ENCODE measurements at places on chromosomes 11 and 22.

- peak; percentile 33 for DNase-seq
Observed at GRCh38 chr11:12508151-12508751, 130.9 kb downstream of the PARVA start.

DNA sequence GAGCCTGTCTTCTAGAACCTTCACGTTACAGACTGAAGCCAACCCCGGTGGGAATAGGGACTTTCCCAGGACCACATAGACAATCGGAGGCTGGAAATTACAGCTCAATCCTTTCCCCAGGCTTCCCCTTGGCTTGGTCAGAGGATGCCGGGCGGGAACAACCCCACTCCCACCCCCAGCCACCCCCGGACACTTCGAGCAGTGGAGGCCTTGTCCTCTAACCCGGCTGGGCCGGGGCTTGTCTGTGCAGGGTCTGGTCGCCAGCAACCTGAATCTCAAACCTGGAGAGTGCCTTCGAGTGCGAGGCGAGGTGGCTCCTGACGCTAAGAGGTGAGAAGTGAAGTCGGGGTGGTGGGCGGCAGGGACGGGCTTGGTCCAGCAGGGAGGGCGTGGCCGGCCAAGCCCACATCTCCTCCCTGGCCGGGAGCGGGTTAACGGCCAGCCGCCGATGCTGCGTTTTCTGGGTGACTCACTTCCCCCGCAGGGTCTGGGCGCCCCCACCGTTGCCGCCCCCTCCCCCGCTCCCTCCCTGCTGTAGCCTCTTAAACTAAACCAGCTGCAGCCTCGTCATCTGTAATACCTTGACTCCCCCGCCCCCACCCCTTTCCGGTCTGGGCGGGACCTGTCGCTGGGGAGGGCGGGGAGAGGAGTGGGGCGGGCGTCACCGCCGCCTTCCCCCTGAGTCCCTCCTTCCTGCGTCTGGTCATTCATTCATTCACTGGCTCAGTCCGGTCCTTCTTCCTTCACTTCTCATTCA lies 1.5 kb downstream of the LGALS1 start:
- peak; percentile 91 for DNase-seq

GRCh38 chr22:31105282-31105929 lies 2.0 kb downstream of the SELENOM start:
- no peak for DNase-seq

GRCh38 chr22:31618471-31619176 lies 43.4 kb downstream of the PISD start:
- DNase-seq: no peak

DNA sequence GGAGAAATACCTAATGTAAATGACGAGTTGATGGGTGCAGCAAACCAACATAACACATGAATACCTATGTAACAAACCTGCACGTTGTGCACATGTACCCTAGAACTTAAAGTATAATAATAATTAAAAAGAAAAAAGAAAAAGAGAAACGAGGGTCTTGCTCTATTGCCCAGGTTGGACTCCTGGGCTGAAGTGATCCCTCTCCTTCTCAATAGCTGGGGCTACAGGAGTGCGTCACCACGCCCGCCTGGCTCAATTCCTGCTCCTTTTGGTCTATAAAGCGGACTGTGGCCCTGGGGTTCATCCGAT lies 521 bp upstream of the PTS start:
- DNase-seq: no peak

DNA sequence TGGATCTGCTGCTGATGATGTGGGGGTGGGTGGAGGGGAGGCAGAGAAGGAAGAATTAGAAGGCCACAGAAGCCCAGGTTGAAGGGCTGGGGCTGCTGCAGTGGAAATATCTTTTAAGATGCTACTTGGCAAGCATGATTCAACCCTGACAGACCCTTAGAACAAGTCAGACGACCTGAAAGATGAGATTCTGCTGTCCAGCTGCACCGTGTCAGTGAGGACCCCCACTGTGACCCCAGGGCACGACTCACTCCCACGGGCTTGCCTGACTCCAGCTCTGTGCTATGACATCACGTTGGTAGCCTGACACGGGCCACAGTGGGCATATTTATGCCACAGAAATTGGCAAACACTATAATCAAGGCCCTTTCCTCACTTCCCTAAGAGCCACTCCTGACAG lies 36.0 kb downstream of the LRFN4 start:
- no peak for DNase-seq

GRCh38 chr22:19806213-19807160 lies 45.9 kb downstream of the TBX1 start:
- no peak for DNase-seq

DNA sequence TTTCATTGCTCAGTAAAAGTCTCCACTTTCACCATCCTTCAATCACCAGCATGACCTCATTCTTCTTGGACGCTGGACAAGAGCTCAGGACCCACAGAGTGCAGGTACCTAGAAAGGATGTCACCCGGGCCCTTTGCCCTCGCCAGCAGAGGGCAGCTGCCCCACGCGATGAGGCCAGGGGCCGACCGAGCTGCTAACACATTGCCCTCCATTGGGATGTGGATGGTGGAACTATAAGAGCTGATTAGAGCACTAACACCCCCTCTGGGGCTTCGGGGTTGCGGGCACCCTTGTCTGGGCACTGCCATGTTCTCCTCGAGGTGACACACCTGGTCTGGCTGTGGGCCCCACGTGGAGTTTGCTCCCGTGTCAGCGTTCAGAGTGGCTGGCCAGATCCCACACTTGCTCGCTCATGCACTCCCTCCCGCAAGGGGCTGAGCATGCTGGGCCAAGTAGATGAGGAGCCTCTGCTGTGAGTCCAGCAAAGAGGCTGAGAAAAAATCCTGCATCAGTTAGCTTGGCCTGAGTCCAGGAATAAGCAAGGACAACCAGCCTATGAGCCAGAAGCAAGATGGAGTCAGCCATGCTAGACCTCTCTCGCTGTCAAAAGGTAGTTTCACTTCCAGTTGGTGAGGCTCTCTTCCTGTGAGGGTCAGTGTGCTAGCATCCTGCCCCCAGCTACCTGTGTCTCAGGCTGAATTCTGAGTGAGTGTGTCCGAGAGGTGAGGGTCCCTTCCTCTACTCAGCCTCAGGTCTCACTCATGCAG lies 9.8 kb downstream of the KRTAP5-6 start:
- DNase-seq: no peak

DNA sequence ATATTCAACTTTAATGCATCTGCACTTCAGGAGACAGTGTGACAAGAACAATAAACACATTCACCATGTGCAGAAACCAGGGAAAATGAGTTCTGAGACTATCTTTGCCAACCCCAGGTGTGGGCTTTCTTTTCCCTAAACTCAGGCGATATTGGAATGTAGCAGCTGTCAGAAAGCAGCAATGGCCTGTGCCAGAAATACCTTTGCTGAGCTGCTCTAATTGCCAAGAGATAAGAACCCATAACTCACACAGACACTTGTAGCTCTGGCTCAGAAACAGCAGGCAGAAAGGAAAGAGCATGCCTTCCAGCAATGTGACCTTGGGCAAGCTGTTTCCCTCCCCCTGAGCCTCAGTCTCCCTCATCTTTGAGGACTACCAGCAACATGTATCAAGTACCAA lies 77.6 kb downstream of the PLEKHA7 start:
- no peak for DNase-seq

DNA sequence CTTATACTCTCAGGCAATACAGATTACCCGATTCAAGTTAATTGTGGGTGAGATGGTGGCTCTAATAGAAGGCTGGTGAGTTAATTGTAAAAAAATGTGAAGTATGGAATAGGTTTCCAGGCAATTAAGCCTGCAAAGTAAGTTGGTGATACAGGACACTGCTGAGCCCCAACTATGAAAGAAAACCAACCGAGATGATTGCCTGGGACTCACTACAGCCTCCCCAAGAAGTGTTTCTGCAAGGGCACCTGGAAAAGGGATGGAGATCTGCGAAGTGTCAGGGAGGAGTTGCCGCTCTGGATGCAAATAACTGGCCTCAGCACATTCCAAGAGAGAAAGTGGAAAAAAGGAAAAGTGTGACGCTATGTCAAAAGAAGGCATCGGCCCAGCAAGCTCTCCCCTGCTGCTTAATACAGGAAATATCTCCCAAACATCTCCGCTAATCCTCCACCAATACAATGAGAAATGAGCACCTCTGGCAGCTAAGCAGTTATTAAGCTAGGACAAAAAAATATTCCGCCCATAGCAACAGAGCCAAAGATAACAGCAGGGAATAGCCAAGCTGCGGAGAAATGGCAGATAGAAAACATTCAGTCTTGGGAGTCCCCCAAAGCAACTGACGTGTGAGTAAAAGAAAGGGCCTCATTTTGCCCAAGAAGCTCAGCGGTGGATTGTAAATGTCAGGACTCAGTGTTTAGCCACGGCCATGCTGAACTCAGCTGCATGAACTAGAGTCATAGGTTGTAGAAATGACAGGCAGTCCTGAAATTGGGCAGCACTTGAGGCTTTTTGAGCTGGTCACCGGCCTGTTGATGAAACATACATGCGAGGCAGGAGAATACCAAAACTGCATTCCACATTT lies 133.7 kb downstream of the SNX19 start:
- peak; percentile 32 for DNase-seq

GRCh38 chr11:120358729-120359128 lies 22.5 kb downstream of the ARHGEF12 start:
- no peak for DNase-seq

DNA sequence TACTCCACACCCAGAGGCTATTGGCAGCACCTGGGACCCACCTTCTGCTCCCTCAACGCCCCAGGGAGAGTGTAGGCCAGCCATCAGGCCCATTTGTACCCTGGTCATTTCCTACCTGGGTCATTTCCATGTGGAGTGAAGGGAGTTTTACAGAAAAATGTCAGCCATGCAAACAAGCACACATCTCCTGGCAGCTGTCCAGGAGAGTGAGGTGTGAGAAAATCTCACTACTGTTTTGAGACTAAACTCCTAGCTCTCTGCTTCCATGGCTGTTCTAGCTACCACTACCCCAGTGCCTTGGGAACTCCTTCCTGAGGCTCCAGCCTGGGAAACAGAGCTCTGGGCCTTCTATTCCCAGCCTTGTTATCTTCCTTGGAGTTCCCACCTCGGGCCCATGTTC lies 2.8 kb upstream of the TMPRSS13 start:
- no peak for DNase-seq

DNA sequence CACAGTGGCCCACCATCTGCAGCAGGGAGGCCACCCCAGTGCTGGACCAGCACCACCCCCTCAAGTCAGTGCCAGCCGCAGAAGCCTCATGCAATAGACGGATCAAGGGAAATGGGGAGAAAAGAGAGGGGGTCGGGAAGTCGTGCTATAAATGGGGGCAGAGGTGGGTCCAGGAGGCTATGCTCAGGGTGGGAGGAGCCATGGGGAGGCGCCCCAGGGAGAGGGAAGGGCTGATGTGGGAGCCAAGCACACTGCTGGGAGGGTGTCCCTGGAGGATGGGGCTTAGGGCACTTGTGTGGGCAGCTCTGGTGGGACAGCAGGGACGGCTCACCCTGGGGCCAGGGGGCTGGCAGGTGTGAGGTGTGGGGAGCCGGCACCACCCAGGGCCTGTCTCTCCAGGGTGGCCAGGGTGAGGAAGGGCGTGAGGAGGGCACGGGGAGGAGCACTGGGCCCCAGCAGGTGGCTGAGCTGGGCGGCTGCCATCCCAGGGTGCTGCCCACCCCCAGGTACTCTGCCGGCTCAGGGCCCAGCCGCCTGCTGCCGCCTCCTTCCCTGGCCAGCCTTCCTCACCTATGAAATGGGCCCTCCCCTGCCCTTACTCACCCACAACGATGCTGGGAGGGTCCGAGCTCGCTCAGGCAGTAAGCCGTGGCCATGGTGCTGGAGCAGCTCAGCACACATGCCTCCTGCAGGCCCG lies 18.0 kb downstream of the PHLDA2 start:
- no peak for DNase-seq

GRCh38 chr22:30430933-30431332 lies 5.4 kb downstream of the MTFP1 start:
- no peak for DNase-seq

- no peak for DNase-seq
Observed at GRCh38 chr11:17471501-17471900, 5.1 kb downstream of the ABCC8 start.

GRCh38 chr11:14189874-14190273 lies 169.1 kb downstream of the RRAS2 start:
- DNase-seq: no peak

DNA sequence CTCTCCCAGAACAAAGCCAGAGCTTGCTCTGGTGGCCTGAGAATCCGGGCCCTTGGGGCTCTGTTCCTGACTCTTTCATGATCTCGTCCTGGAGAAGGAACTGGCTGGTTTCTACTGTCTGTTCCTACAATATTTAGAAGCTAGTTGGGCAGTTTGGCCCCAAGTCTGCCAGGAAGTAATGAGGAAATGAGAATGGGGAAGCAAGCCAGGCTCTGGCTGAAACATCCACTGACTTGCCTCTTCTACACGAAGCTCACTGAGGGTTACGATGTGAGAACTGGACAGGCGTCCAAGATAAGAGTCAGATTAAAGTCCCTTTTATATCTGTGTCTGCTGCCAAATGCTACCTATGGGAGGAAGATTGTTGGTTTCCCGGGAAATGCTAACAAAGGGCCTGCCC lies 110.0 kb upstream of the KIRREL3 start:
- no peak for DNase-seq

GRCh38 chr22:49632199-49633009 lies 195.3 kb downstream of the BRD1 start:
- no peak for DNase-seq

GRCh38 chr11:128632141-128632791 lies 44.9 kb upstream of the ETS1 start:
- DNase-seq: no peak

DNA sequence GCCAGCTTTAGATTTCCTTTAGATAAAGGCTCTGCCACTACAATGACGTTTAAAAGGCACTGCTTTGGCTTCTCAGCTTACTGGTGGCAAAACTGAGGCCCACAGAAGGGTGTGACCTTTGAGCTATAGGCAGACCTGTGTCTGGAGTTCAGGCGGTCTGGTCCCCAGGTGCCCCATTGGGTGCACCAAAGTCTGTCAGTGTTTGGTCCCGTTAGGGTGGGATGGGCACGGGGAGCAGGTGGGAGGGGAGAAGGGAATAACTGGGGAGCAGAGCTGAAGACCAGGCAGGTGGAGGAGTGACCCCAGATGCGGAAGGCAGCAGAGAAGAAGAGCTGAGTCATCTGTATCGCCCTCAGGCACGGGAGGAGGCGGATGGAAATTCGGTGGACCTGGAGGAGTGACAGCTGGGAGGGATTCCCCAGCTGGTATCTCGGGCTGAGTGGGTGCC lies 45.3 kb upstream of the GCAT start:
- DNase-seq: no peak

- peak; percentile 87 for DNase-seq
Observed at GRCh38 chr11:34653851-34654482, 33.1 kb downstream of the EHF start.

DNA sequence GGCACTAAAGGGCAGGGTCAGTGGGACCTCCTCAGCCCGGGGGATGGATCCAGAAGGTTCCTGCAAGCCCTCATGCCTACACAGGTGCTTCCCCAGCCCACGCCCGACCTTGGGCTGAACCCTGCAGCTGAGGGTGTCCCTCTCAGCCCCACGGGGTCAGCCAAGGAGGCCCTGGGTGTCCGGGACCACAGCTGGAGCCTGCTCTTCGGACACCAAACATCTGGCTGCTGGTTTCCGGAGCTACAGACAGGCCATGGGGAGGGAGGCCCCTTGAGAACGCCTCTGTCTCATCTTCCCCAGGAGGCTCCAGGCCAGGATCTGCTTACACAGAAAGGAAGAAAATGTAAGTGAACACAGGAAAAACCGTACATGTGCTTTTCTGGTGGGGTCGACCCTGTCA lies 355.7 kb downstream of the MN1 start:
- no peak for DNase-seq
